ENCODE measurements at places on chromosomes 5 and 9. TPM values are rescaled to one million over a fixed set of nuclear protein-coding genes. Genes with fewer than 3 reads are reported as not detected.

- DNase-seq, result no peak
Observed at GRCh38 chr5:158245513-158245912, 386.6 kb upstream of the CLINT1 start.

GRCh38 chr5:162434281-162434680 is 366.7 kb downstream of the GABRG2 start:
- no peak for DNase-seq

DNA sequence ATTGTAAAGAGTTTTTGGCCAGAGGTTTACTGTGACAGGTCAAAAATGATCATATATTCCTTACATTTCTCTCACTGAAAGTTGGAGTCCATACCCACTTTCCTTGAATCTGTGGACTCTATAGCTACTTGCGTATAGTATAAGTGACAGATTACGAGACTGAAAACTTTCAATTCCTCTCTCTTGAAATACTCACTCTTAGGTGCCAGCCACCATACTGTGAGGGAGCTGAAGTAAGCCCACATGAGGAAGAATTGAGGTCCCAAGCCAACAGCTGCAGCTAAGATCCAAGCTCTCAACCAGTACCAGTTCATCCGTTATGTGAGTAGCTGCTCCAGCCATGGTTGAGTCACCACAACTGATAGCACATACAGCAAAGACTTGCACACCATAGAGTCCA is 128.1 kb upstream of the FAM174A start:
- DNase-seq, result no peak

GRCh38 chr5:108898707-108899106 is 151.0 kb downstream of the FER start:
- DNase-seq, result no peak

DNA sequence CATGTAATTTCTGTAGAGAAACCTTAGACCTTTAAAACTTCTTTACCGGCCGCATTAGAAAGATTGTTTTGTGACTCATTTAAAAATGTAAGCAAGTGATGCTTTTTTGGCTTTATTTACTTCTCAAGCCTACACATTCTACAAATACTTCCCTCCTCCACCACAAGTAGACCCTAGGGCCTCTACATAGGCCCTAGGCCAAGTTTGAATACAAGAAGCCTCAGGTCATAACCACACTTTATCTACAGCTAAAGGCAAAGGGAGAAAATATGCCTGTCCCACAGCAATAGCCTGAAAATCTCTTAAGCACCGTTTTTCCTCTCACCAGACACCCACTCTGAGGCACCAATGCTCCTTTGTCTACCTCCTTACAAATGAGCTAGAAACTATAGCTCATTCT is 53.9 kb downstream of the CSNK1A1 start:
- peak; percentile 46 for DNase-seq

DNA sequence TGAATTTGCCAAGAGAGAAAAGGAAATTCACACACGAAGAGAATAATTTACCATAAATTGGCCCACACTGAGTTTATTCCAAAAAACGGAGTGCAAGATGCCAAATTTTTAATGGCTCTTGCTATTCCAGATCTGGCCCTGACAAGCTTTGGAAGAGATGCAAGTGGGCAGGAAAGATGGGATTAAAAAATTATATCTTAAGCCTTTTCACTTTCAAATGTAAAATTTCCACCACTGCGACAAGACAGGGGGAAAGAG is 352.4 kb downstream of the GLIS3 start:
- no peak for DNase-seq

GRCh38 chr5:113147101-113147508 is 170.5 kb downstream of the DCP2 start:
- peak; percentile 56 for DNase-seq

DNA sequence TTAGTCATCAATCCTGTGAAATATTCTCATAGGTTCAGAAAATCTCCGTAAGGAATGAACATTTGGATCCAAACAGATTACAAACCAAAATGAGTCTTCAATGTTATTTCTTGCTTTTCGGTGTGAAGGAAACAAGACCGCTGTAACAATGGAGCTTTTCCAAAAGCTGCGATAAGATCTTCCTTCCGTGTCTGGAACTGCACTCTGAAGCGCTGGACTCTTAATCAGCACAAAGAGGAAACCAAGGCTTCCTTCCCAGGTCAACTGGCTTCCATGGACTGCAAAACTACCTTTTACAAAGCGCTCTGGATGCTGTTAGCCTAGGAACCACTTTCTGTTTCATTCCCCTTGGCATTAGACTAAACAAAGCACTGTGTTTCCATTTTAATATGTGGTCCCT is 137.9 kb upstream of the BASP1 start:
- no peak for DNase-seq

GRCh38 chr9:87010626-87011025 is 63.3 kb upstream of the GAS1 start:
- DNase-seq, result no peak

The MCTP1 gene
- total RNA-seq, result 3.4 TPM

The CDH9 gene
- total RNA-seq, result not detected
